Stimulated activated CD8-positive, alpha-beta memory T cell treated with anti-CD3 and anti-CD28 coated beads, Interleukin-4, amount 100 ng/mL, for 1 hour (primary cell): ENCODE measurements at places on chromosomes 5 and 9.
A peak's percentile ranks its signal among the peaks of the same experiment; 100 is the strongest.

- no peak for DNase-seq
These were observed 189.2 kb downstream of the TSSK1B start for GRCh38 chr5:113245427-113246225.

DNA sequence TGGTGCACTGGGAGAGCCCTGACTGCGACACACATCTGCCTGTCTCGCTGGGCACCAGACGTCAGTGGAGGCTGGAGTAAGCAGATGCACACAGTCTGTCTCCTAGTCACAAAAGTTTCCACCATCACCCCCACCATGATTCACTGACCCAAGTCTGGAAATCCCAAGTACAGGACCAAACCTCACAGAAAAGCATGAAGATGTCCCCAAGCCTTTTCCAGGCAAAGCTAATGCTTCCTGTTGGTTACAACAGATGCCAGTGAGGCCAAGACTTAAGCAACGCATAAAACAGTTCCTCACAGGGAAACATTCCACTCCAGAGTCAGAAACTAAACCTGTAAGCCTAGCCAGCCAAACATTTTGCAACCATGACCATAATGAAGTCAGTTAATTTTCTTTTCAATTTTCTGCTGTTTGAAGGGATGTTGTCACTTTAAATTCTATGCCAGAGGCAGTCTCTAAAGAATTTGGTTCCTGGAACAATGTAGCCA is 259.3 kb upstream of the SLC30A5 start:
- no peak for DNase-seq

DNA sequence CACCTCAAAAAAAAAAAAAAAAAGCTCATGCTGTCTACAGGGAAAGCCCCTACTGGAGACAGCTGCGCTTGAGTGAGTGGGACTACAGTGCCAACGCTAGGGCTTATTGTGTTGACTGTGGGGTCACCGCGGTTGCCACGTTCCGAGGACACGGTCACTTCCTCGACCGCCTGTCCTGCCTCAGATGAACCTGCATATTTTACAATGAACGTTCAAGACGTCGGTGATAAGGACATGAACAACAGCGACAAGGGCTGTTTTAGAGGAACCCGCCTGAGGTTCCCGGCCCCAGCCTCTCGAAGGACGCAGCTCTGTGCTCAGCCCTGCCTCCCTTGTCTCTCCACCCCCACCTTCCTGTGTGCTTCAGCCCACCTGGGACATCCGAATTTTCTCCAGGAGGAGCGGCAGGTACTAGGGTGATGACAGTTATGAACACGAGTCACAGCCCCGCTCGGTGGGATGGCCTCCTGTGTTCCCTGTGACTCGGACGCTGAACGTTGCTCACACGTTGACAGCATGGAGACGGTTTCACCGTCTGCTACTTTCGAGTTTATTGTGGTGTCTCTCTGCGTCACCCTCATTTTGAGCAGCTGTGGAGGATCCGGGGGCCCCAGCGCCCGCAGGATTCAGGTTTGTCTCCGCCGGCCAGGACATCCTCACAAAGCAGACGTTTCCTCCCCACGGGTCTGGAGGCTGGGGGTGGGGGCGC is 11.3 kb upstream of the DIPK1B start:
- peak; percentile 11 for DNase-seq

DNA sequence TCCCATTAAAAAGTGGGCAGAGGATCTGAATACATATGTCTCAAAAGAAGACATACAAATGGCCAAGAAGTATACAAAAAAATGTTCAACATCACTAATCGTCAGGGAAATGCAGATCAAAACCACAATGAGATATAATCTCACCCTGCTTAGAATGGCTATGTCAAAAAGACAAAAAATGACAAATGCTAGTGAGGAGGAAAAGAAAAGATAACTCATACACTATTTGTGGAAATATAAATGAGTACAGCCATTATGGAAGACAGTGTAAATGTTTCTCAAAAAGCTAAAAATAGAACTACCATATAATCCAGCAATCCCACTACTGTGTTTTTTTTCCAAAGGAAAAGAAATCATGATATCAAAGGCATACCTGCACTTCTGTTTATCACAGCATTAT is 450.7 kb downstream of the EFNA5 start:
- no peak for DNase-seq

GRCh38 chr9:16068476-16068875 is 515.6 kb downstream of the CCDC171 start:
- no peak for DNase-seq

- DNase-seq: no peak
These were observed 170.1 kb upstream of the ATP10B start for GRCh38 chr5:161022151-161022550.

GRCh38 chr9:133735415-133735775 is 2.8 kb downstream of the SARDH start:
- no peak for DNase-seq

DNA sequence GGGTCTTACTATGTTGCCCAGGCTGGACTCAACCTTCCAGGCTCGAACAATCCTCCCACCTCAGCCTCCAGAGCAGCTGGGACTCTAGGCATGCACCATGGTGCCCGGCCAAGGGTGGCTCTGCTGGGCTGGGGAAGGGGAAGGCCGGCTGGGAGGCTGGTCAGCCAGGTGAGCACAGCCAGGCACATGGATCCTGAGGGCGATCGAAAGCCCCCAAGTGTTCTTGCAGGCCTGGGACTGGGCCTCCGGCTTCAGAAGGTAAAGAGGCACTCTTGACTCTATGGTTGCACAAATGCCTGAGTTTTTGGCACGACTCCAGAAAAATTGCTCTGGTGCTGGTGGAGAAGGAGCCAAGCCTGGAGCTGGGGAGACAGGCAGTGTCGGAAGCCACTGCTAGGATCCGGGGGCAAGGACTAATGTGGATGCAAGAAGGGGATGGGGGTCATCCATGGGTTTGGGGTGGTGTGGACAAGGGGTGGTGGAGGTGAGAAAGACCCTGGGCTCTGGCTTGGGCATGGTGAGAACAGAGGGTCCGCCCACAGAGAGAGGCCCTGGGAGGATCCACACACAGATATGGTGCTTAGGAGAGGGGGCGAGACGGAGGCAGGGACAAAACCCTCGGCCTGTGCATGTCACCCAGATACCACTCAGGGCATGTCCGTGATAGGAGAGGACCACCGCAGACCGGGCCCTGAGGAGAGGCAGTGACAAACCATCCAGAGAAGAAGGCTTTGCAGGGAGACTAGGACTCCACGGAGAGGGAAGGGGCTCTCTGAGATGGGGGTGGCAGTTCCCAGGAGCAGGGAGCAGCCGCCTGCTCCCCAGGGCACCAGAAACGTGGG is 51.1 kb upstream of the COL5A1 start:
- no peak for DNase-seq

DNA sequence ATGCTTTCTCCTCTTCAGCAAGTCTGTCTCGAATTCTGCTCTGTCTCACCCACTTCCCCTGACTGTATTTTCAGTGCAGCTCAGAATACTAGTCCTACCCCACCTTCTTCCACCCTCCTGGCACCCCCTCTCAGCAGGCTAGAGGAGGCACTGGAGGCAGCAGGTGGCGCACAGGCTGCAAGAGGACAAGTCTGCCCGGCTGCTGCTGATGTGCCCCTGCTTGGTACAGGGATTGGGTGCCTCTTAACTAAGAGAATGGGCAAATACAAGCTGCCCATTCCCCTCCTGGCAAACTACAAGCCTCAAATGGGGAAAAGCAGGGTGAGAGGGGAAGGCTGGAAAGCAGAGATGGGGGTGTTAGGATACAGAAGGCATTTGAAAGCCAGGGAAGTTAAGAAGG is 5.1 kb downstream of the TLN1 start:
- no peak for DNase-seq

DNA sequence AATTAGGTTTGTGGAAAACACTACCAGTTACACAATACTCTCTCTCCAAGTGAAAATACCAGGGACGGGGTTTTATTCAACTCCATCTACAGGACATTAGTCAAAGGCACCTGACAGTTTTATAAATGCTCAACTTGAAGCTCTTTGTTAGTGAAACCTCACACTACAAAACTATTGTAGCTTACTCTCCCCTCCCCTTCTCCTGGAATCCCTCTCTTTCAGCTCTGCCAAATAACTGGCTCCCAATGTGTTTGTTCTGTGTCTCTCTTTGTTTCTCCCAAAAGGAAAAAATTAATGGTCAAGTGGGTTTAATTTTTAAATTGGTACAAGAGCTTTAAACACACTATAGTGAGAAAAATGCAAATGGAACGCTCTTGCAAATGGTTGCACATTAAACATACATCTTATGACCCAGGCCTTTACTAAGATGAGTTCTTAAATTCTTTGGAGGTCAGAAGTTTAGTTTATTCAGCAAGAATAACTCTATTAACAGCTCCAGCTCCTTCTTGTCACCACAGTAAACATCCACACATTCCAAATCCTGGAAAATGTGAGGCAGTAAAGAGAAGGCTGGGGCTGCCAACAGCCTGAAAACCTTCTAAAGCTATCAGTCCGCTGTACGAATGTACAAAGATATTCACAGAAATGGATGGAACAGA is 48.4 kb downstream of the ZNF608 start:
- DNase-seq: no peak

GRCh38 chr5:99138911-99139310 is 210.1 kb upstream of the CHD1 start:
- no peak for DNase-seq

GRCh38 chr5:171441246-171441791 is 21.9 kb downstream of the FGF18 start:
- DNase-seq: no peak

DNA sequence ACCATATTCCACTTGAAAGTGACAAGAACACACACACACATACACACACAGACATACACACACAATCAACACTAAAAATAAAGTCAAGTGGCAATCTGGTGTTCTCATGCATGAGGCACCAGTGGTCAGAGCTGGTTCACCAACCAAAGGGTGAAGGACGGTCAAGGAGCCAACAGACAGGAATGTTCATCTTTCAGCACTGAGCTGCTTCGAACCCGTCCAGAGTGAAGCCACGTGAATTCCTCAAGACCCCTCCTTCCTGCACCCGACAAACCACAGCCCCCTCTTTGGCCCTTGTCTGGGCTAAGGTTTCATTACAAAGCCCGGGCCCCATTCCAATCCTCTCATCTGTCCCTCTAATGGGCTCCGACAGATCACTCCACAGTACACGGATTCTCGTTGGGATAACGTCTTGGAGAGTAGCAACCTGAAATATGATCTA is 84.5 kb upstream of the SMIM23 start:
- no peak for DNase-seq

GRCh38 chr5:168110870-168111832 is 180.3 kb upstream of the WWC1 start:
- no peak for DNase-seq

- no peak for DNase-seq
These were observed 198.1 kb downstream of the ROR2 start for GRCh38 chr9:91751922-91752321.

DNA sequence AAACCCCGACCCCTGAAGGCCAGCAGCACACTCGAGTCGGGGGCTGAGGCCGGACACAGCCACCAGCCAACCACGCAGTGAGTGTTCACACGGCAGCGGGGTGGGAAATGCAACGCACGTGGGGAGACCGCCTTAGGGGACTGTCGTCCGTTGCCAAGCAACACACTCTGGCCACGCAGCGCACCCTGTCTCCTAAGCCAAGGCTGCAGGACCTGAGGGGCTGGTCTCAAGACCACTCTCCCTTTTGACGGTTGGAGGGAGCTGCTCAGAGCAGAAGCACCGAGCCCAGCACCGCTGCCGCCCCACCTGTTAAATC is 7.5 kb downstream of the BRD9 start:
- no peak for DNase-seq

- DNase-seq: no peak
These were observed 797.7 kb upstream of the EDIL3 start for GRCh38 chr5:85182344-85182743.

- DNase-seq: no peak
These were observed 71.6 kb downstream of the NNT start for GRCh38 chr5:43674536-43674935.

DNA sequence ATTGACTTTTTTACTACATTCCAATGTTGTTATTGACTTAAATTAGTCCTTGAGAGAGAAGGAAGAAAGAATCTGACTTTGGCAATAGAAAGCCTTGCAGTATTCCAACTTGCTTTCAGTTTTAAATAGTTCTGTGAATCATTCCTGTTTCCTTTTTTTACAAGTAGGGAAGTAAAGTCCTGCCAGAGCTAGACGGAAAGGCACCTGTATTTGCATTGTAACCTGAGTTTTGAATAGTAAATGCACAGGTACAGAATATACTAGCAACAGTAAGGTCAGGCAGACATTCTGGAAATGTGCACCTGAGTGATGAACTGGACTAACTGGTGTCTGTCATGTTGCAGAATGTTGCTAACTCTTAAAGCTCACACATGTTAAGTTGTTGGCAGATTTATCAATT is 100.9 kb downstream of the PRKACG start:
- DNase-seq: no peak

DNA sequence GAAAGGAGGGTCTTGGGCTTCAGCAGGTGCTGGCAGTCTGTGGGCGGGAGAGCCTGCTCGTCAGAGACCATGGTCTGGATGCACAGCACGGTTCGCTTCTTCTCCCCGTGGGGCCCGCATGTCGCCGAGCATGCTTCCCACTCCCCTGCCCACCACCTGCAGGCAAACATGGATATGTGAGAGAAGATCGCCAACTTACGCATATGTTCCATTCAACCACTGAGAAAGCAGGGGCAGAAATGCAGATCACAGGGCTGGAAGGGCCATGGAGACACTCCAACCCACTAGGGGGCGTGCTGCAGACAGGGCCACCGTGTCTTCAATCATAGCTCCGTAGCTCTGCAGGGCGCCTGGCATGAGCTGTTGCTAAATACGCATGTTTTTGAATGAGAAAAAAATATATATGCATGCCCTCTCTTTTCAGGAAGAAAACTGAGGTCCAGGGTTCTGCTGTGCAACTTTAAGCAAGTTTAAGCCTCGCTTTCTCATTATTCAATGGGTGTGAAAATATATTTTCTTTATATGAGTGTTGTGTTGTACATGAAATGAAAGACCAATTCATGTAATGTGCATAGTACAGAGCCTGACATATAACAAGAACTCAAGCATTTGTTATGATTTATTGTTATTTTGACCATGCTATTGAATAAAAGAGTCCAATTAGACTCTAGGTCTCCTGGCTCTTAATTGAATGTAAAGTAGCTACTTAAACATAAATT is 148.0 kb downstream of the TARS1 start:
- DNase-seq: peak; percentile 4

GRCh38 chr5:37668524-37669047 is 171.3 kb downstream of the GDNF start:
- DNase-seq: no peak

DNA sequence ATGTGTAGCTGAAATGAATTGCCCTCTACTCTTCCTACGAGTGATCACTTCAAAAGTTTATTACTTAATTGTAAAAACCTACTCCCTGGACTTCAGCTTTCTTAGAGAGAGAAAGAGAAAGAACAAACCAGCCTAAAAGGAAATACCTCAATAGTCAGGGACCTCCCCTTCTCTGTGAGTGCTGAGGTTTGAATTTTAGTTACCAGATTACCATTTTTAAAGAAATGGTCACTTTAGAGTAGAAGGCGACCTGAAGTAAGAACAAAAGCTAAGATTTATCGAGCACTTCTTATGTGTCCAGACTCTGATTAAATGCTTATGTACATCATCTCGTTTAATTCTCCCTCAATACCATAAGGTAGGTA is 11.3 kb downstream of the RAPGEF1 start:
- no peak for DNase-seq
